AG08395 (cell line): ENCODE measurements at places on chromosomes 5 and 9.
A peak's percentile ranks its signal among the peaks of the same experiment; 100 is the strongest.

- DNase-seq: no peak
Observed at GRCh38 chr9:29393064-29393463, 1819.8 kb upstream of the C9orf72 start.

- DNase-seq: no peak
Observed at GRCh38 chr5:130092991-130093390, 188.7 kb downstream of the CHSY3 start.

- no peak for DNase-seq
Observed at GRCh38 chr5:122937914-122938313, 92.5 kb downstream of the SNX24 start.

GRCh38 chr5:10793785-10794184 lies 32.8 kb upstream of the DAP start:
- DNase-seq: no peak

DNA sequence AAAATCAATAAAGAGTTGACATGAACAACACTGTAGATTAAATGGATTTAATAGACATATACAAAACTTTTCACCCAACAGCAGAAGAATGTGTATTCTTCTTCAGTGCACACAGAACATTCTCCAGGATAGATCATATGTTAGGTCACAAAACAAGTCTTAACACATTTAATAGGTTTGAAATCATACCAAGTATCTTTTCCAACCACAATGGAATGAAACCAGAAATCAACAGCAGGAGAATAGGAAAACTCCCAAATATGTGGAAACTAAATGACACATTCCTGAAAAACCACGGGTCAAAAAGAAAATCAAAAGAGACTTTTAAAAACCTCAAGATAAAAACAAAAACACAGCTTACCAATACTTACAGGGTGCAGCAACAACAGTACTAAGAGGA lies 790.1 kb upstream of the ZNF608 start:
- DNase-seq: peak; percentile 6

DNA sequence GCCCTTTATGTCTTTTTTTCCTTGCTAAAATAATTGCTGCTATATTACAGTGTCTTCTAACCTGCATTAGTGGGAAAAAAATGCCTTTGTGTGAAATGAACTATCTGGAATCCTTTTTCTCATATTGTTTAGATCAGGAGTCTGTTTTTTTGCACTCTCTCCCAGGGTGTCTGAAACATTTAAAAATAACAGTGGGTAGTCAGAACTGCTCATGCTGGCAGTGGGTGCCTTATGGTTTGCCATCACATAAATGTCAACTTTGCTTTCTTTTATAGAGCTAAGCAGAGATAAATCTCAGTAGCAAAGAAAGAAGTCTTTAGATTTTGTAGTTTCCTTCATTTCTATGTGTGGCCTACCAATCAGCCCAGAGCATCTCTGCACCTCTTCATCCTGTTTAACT lies 347.8 kb upstream of the RGMB start:
- no peak for DNase-seq

- no peak for DNase-seq
Observed at GRCh38 chr5:65779643-65780042, 57.6 kb downstream of the NLN start.

DNA sequence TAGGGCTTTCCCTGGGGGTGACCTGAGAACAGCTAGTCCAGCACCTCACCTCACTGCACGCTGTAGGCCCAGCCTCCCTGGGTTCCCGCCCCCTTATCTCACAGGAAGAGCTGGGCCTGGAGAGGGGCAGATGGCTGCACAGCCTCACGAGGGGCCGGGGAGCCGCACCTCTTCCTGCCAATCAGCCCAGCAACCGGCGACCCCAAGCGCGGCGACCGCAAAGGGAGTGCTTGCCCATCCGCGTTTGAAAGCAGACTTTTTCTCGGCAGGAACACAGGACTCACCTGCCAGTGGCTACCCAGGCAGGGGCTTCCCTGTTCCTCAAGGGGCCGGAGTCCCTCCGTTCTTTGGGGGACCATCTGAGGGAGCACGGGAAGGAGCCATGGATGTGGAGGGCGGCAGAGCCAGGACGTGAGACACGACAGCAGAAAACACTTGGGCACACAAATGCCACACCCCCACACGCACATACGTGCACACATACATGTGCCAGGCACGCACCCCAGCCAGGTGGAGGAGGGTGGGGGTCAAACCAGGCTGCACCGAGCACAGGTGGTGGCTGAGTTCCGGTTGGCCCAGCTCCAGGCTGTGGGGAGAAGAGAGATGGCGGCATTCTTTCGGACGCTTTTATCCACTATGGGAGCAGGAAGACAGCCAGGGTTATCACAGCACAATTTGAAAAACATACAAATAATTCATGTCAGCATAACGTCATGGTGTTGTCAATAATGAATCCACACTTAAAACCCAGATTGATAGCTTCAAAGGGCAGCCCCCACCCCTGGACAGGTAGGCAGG lies 11.3 kb downstream of the TMEM250 start:
- no peak for DNase-seq

DNA sequence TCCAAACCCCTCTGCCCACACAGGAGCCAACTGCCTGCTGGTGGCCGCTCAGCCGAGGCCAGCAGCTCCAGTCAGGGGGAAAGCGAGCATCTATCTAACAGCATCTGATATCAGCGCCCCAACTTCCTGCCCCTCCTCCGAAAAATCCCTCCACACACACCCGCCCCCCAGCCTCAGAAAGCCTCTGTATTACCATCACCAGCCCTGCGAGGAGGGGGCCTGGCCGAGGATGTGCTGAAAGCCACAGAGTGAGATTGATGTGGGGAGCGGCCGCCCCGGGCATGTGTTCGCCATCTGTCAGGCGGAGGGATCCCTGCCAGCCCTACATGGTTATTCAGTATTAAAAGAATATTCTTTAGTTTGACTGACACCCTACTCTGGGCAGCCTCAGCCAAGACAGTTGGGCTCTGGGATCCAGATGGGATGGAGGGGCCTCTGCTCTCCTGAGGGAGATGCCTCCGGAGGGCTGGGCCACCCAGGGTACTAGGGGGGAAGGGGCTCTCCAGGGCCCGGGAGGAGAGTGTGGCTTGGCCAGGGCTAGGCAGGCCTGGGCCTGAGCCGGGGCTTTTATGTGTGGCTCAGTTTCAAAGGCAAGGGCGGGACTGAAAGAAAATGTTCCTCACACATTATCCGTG lies 98.0 kb downstream of the HSD17B3 start:
- DNase-seq: no peak
